ENCODE measurements at places on chromosomes 3 and 15.
A peak's percentile ranks its signal among the peaks of the same experiment; 100 is the strongest.

- peak; percentile 26 for DNase-seq
Observed at GRCh38 chr15:50261981-50262380, 3.5 kb downstream of the HDC start.

- DNase-seq, result no peak
Observed at GRCh38 chr15:81011593-81011992, 10.9 kb downstream of the TLNRD1 start.

- DNase-seq, result no peak
Observed at GRCh38 chr15:100250176-100250800, 91.5 kb downstream of the ADAMTS17 start.

DNA sequence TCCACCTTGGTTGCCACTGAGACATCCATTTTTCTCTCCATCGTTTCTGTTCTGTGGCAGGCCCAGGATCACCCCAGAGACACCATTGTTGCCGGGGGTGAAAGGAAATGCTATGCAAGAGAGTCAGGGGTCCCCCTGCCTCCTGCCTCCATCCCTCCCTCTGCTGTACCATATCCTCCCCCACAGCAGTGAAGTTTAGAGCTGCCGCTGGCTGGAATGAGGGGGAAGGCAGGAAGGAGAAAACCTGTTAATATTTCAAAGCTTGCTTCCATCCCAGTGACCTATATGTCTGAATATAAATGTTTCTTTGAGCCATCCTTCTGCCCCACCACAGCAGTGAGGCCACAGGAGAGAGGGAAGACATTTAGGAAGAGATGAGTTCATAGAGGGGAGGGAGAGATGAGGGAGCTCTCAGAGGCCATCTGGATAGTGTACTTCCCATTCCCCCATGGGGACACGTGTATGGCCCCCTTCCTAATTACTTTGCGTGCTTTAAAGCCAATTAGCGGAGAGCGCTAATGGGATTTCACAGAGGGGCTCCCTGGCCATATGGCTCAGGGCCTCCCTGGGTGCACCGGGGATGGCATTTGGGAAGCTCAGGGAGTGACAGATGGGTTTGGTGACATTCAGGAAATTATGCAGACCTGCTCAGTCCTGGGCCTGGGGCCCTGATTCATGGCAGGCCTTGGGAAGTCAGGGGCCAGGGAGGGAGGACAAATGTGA is 40.4 kb upstream of the CHRNB4 start:
- DNase-seq, result no peak

DNA sequence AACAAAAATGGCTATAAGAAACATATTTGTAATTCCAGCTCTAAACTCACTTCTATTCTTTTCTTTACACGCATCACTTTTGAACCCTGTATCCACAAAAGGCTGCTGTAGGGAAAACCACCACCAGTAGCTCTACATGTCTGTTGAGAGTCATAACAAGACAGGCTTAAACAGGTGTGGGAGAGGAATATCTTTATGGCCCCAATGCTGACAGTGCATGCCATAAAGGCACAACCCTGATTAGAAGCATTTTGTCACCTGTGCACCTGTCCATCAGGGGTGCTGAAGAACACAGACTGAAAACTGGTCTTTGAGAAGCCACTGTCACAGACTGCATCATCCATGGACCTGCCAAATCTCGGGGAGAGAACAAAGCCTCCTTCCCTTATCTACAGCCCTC is 11.6 kb upstream of the CSPG5 start:
- DNase-seq, result no peak

GRCh38 chr3:39323494-39323893 is 6.0 kb upstream of the CCR8 start:
- no peak for DNase-seq

GRCh38 chr15:41429003-41429890 is 12.4 kb downstream of the RTF1 start:
- DNase-seq, result no peak

GRCh38 chr15:40296561-40297230 is 11.0 kb downstream of the PLCB2 start:
- no peak for DNase-seq
